ENCODE measurements at places on chromosomes 3 and 15.

- no peaks in the 10 kb centered on the region for H3K4me1 ChIP-seq
- no peaks in the 10 kb centered on the region for H3K36me3 ChIP-seq
- no peak overlapping the region for H3K27ac ChIP-seq
- no peak overlapping the region for H3K4me3 ChIP-seq
- DNase-seq, result no peak
- H3K27me3 ChIP-seq, result no peaks in the 10 kb centered on the region
These were observed 215.4 kb downstream of the UACA start for GRCh38 chr15:70547846-70548487.

DNA sequence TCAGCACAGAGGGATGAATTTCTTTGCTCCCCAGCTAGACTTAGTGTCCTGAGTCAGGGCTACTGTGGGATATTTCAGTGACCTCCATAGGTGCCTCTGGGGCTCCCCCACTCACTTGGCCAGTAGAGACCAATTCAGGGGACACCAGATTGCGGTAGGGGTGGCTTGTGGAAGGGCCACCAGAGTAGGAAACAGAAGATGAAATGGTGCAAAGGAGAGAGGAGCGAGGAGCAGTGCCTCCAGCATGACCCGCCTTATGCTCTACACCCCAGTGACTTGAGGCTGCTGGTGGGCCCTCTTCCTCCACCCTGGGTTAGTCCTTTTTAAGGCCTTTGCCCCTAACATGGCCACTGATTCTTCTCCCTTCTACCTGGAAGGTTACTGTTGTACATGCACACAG is 2.5 kb downstream of the AEN start:
- no peak for DNase-seq
- H3K36me3 ChIP-seq, result peaks cover 11% of the 10 kb centered on the region
- H3K4me1 ChIP-seq, result peaks cover 78% of the 10 kb centered on the region
- H3K27ac ChIP-seq, result peak overlapping the region; percentile 84
- H3K4me3 ChIP-seq, result no peak overlapping the region

GRCh38 chr3:155815030-155815545 is 9.0 kb upstream of the C3orf33 start:
- no peak overlapping the region for H3K27ac ChIP-seq
- H3K36me3 ChIP-seq, result no peaks in the 10 kb centered on the region
- H3K4me1 ChIP-seq, result no peaks in the 10 kb centered on the region
- no peak overlapping the region for H3K4me3 ChIP-seq
- no peaks in the 10 kb centered on the region for H3K27me3 ChIP-seq

DNA sequence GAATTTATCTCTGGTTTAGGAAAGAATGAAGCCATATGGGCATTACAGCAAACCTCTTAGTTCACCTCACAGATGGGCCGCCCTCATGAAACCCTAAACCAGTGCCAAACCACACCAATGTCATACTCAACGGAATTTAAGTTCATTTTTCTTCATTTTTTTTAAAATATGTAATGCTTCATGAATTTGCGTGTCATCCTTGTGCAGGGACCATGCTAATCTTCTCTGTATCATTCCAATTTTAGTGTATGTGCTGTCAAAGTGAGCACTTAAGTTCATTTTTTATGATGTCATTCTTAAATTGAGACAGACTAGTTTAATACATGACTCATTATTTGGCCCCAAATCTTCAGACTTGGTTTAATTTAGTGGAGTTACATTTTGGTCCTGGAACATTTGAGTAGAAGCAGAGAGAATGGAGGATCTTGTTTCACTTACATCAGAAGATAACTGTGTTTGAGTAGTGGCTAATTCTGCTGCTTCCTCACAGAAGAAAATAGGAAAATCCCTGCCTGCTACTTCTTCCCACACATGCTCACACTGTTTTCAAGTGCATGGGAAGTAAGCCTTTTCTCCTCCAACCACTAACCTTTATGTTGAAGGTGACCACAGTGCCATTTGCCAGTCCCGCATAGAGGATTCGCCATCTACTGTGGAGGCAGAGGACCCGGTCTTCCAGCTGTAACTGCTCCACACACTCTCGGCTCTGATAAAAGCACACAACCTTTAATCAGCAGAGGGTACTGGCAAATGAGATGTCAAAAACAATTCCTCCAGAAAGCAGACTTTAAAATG is 63.3 kb downstream of the ZNF106 start:
- no peak overlapping the region for H3K4me3 ChIP-seq
- H3K27me3 ChIP-seq, result no peaks in the 10 kb centered on the region
- H3K36me3 ChIP-seq, result peaks cover 79% of the 10 kb centered on the region
- no peak overlapping the region for H3K27ac ChIP-seq
- H3K4me1 ChIP-seq, result no peaks in the 10 kb centered on the region

DNA sequence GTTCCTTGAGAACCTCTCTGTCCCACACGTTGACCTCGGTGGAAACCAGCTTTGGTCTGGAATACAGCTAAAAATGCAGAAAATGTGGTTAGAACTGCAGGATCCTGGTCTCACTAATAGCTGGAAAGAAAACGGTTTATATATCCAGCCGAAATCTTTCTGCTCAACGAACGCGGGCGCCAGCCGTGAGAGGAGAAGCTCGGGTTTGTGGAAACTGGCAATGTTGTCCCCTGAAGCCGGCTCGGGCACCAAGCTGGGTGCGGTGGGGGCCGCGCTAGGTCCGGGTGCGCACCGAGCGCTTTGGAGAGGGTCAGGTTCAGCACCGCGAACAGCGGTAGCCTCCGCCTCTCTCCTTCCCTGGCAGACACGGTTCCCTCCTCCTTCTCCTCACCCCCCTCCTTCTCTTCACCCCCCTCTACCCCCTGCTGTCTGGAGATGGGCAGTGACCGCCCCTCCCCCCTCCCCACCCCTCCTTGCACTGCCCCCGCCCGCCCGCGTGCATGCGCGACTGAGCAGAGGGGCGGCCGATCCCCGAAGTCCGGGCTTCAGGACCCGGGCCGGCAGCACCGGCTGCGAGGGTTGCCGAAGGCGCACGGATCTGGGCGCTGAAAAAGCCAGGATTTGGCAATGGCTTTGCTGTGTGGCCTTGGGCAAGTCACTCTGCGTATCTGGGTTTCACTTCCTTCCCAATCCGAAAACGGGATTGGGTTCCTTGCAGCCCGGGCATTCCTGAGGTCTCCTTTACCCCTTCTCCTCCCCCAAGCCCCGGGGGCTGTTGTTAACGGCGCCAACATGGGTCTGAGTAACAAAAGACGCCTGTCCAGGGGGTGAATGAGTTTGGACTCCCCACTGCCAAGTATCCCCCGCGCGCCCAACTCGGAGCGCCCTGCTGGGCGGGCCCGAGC is at the start of gene SKOR1:
TSS of gene SKOR1 (plus strand) at position 534 of the 905 bp plus-strand sequence. CDS start at position 628, 94 bp downstream.
- no peak within 1 kb of the TSS for H3K27ac ChIP-seq
- peaks cover 89% of the 10 kb centered on the region for H3K4me1 ChIP-seq
- H3K4me3 ChIP-seq, result no peak within 1 kb of the TSS
- no peaks in the 10 kb centered on the region for H3K36me3 ChIP-seq

- H3K27me3 ChIP-seq, result no peaks in the 10 kb centered on the region
- H3K4me3 ChIP-seq, result no peak overlapping the region
- no peaks in the 10 kb centered on the region for H3K4me1 ChIP-seq
These were observed 142.6 kb upstream of the PROK2 start for GRCh38 chr3:71927505-71928066.

GRCh38 chr15:96333131-96334016 is 2.9 kb downstream of the NR2F2 start:
- H3K4me1 ChIP-seq, result peaks cover 31% of the 10 kb centered on the region
- DNase-seq, result no peak
- H3K4me3 ChIP-seq, result no peak overlapping the region
- no peaks in the 10 kb centered on the region for H3K36me3 ChIP-seq

Measured in CD4-positive, alpha-beta T cell (primary cell).